Bone marrow (tissue), 2 donors: ENCODE measurements at places on chromosomes 11 and 22.

DNA sequence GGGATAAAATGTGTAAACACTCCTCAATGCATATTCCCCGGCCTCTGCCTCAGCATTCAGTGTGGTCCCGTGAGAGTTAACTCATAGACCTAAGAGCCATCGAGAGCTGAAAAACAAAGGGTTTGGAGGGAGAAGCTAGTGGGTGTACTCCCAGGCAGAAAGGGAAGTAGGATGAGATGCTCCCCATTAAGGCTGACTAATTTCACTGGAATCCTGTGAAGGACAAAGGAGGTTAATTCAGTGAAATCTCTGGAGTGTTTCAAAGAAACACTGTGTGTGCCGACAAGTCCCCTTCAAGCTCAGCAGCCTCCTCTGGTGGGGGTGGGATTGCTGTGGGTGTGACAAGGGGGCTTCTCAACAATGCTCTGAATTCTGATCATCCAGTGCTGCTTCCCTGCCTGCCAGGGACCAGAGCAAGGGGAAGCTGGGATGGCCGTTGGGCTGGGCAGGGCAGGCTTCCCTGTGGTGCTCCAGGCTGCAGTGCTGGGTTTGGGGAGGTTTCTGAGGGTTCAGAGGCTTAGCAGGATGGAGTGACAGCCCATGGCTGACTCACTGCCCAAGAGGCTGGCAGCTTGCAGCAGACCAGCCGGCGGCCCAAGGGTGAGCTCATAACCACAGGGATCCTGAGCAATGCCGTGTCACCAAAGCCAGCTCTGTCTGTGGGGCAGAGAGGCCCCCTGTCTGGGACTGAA lies 61.4 kb upstream of the BMAL1 start:
- DNase-seq, result peak; percentile 22

DNA sequence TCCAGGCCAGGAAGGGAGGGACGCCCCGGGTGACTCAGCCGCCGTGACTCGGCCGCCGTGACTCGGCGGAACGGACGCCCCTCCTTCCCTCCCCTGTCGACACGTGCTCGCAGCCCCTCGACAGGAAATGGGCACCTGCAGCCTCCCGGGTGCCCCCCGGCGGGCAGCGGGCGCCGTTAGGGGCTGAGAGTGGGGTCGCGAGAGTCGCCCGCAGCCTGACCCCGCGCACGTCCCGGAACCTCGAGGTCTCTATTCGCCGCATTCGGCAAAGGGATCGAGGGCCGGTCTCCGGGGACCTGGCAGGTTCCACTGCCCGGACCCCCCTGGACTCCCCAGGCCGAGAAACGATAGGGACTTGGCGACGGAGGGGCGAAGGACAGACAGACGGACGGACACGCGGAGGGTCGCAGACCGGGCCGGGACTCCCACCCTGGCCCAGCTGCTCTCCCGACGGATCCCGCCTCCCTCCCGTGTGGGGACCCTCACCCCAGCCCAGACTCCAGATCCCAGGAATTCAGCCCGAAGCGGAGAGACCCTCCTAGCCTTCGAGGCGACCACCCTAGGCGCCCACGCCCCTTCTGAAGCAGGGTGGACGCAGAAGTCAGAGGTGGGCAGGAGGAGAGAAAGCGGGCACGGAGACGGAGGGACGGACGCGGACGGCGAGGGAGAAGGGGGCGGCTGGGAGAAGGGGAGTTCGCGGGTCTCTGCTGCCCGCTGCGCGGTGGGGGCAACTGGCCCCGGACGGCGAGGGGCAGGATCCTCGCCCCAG lies 648 bp downstream of the FOSL1 start:
- DNase-seq, result peak; percentile 32

- DNase-seq, result no peak
Observed at GRCh38 chr11:5694642-5695041, 5.1 kb downstream of the TRIM22 start.

DNA sequence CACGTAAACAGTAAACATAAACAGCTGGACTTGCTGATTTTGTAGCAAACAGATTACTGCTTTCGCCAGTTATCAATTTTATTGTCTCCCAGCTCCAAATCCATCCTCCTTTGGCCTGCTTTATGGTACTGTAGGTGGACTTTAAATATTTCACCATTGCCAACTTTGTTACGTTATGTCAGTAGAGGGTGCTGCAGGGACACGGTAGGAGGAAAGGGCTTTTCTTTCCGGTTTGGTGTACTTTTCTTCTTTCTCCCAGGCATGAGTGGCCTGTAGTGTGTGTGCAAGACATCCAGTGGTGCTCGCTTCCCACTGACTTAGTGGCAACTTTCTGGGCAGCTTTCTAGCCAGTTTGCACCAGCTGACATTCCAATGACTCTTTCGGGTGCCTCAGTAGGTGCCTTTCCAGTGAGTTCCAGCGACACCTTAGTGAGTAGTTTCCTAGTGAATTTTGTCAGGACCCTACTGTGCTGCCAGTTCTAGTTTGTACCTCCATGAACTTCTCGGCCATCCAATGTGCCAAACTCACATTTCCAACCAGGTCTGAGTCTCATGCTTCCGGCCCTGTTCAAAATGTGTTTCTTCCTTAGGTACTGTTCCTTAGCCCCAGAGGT lies 267.6 kb upstream of the TENM4 start:
- no peak for DNase-seq

GRCh38 chr11:117830674-117831351 lies 6.3 kb upstream of the FXYD2 start:
- DNase-seq, result peak; percentile 50

GRCh38 chr11:10049756-10050155 lies 244.3 kb downstream of the SBF2 start:
- DNase-seq, result no peak

GRCh38 chr11:75786101-75786736 lies 17.6 kb downstream of the DGAT2 start:
- DNase-seq, result no peak

GRCh38 chr11:112425121-112425520 lies 164.5 kb upstream of the PLET1 start:
- no peak for DNase-seq

GRCh38 chr11:66221726-66222236 lies 46.7 kb upstream of the RAB1B start:
- no peak for DNase-seq

- no peak for DNase-seq
Observed at GRCh38 chr11:40183073-40184064, 1276.1 kb downstream of the LRRC4C start.

DNA sequence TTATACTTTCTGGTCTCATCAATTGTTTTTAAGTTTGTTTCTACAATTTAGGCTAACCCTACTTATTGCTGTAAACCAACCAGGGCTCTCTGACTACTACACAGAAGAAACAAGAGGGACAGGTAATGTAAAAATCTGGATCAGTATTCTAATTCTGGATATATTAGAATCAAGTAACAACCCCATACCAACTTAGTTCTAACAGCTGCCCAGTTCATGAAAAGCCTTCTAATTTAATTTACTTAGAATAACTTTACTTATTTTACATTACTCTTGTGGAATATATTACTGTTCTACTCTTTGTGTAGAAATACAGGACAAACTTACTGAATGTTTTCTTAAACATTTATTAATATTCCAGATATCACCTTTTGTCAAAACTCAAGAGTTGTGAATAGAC lies 45.5 kb upstream of the DBX1 start:
- no peak for DNase-seq

DNA sequence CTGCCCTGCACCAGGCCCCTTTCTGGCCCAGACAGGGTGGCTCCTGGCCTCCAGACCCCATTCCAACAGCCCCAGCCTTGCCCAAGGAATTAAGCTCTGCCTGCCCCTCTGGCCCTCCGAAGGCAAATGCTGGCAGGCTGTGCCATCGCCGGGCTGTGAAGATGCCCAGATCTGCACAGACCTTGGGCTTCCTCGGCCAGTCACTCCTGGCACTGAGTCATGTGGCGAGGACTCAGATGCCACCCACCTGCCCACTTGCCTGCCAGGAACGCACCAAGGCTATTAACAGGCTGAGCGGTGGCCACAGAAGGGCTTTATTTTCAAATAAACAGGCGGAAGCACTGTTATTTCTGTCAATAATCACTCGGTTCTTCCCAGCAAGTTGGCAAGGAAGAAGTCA lies 50.3 kb upstream of the TTLL12 start:
- DNase-seq, result no peak

DNA sequence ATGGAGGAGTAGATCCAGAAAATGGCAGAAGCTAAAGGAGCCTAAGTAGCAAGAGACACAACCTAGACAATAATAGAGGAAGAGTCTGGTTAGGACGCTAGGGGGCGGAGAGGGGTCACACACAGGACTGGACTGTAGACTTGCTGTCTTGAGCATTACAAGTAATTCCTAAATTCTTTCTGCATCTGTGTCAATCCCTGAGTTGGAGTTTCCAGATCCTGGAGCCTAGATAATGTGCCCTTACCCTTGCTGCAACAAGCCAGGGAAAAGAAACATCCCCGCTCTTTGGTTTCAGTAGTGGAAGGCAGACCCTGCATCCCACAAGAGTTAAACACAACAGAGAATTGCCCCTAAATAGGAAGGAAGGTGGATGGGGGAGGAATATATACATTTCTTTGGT lies 14.9 kb upstream of the CCDC73 start:
- DNase-seq, result peak; percentile 85

GRCh38 chr11:2256951-2257700 lies 13.3 kb downstream of the ASCL2 start:
- DNase-seq, result no peak

GRCh38 chr11:117950993-117951961 lies 22.1 kb upstream of the TMPRSS13 start:
- peak; percentile 69 for DNase-seq

GRCh38 chr11:95521862-95522261 lies 267.7 kb downstream of the FAM76B start:
- no peak for DNase-seq

GRCh38 chr11:73184953-73185671 lies 33.0 kb upstream of the P2RY2 start:
- peak; percentile 60 for DNase-seq

GRCh38 chr11:24683583-24683982 lies 186.7 kb downstream of the LUZP2 start:
- no peak for DNase-seq

DNA sequence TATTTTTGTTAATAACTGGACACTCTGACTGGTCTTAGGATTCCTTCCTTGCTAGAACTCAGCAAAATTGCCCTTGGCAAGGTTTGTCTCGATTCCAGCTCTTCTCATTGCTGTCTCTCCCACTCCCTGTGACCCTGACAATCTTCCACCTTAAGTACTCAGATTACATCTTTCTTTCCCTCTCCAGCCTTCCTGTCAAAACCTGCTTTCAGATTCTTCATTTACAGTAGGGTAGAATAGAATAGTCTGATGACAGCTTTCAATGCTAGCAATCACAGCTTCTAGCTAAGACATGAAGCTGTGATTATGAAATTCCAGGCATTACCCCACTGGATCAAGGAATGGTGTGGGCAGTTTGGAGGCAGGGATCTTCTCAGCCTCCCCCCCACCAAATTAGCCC lies 39.2 kb upstream of the LMO2 start:
- DNase-seq, result no peak

DNA sequence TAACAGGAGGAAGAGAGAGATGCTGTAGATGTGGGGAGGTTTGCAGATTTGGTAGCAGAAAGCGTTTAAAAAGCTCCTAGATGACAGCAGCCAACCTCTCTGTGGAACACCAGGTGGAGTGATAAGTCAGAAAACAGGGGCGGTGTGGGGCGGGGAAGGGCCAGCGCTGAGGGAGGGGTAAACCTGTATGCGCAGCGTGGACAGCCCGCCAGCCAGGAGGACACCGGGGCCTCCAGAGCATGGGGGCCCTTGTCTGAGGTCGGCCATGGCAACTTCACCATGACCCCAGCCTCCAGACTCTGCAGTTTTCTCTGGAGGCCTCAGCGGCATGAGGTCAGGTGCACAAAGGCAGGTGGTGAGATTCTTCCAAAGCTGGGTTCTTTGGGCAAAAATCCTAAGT lies 423.7 kb downstream of the BRD1 start:
- DNase-seq, result no peak

GRCh38 chr11:13271060-13271693 lies 6.4 kb upstream of the BMAL1 start:
- DNase-seq, result no peak

DNA sequence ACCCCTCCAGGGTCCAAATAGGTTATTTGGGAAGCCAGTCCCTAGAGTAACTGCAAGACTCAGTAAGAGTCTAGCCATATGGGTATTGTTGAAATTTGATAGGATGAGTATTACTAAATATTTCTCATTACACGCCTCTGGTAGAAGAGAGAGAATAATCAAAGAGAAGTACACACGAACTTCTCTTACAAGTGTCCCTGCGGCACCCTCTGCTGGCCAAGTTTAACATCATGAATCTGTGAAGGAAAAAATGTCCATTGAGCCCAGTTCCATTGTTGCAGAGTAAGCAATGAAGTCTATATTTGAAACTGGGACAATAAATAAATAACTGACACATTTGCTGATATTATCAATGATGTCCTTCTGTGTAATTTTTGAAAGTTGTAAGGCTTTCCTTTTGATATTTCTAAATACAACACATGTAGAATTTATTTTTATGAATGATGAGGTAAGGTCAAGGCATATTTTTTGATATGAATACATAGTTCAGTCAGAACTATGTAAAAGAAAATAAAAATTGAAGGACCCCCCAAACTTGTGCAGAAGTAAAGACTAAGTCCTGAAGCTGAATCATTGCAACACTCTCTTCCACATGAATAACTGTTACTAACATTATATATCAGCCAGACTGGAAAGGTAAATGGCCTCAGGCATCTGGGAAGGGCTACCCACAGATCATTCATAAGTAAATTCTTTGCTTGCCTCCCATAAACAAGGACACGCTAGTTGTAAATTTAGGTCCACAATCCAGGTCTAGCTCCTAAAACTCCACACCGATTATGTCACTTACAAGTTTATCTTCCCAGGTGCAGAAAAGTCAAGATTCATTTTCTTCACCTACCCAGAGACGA lies 10.0 kb downstream of the OR51L1 start:
- no peak for DNase-seq

DNA sequence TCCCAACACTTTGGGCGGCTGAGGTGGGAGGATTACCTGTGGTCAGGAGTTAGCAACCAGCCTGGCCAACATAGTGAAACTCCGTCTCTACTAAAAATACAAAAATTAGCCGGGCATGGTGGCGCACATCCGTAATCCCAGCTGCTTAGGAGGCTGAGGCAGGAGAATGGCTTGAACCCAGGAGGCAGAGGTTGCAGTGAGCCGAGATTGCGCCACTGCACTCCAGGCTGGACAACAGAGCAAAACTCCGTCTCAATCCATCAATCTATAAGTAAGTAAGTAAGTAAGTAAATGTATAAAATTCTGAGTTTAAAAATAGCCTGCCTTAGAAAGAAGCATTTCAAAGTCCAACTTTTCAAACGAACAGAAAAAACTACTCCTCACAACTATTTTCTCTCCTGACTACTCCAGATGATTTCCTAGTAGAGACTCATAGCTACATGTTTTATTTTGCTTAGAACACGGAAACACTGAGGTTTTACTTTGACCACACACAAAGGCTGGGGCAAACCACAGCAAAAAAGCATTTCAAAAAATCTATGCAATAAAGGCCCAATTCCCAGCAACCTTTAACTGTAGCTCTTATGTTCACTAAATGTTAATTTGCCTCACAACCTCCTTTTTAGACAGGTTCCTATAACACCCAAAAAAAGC lies 16.3 kb downstream of the SPTY2D1 start:
- peak; percentile 37 for DNase-seq

DNA sequence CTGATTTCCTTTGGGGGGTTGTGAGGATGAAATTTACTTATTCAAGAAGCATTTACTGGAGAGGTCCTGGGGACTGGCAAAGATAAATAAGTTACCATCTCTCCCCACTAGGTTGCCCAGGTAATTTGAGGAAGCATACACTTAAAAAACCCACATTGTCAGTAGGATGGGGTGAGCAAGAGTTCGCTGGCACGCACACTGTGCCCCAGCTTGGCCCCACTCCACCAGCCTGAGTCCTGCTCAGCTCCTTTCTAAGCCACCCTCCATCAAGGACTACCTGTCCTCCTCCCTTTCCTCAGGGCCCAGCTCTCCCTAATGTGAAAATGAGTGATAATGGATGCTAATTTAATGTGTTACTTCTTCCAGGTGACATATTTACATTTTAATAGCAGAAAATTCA lies 216.5 kb upstream of the PLET1 start:
- no peak for DNase-seq
